ENCODE measurements at places on chromosomes 3 and 15. TPM values are rescaled to one million over a fixed set of nuclear protein-coding genes. Genes with fewer than 3 reads are reported as not detected.

GRCh38 chr3:46293035-46293724 is 50.9 kb downstream of the CCR3 start:
- no peak for DNase-seq

Gene ALG1L2
- not detected for polyA plus RNA-seq

Gene ATR
- 13.2 TPM for polyA plus RNA-seq

Gene PLXNA1
- polyA plus RNA-seq: 48.7 TPM

GRCh38 chr3:69212411-69213160 is 90.2 kb upstream of the LMOD3 start:
- no peak for DNase-seq

Gene DAZL
- polyA plus RNA-seq: not detected

Gene LMAN1L
- polyA plus RNA-seq: 0.02 TPM

Gene ROBO2
- polyA plus RNA-seq: not detected

GRCh38 chr15:99279290-99279689 is 28.0 kb downstream of the LRRC28 start:
- no peak for DNase-seq

GRCh38 chr15:96497951-96498350 is 167.5 kb downstream of the NR2F2 start:
- DNase-seq: no peak

DNA sequence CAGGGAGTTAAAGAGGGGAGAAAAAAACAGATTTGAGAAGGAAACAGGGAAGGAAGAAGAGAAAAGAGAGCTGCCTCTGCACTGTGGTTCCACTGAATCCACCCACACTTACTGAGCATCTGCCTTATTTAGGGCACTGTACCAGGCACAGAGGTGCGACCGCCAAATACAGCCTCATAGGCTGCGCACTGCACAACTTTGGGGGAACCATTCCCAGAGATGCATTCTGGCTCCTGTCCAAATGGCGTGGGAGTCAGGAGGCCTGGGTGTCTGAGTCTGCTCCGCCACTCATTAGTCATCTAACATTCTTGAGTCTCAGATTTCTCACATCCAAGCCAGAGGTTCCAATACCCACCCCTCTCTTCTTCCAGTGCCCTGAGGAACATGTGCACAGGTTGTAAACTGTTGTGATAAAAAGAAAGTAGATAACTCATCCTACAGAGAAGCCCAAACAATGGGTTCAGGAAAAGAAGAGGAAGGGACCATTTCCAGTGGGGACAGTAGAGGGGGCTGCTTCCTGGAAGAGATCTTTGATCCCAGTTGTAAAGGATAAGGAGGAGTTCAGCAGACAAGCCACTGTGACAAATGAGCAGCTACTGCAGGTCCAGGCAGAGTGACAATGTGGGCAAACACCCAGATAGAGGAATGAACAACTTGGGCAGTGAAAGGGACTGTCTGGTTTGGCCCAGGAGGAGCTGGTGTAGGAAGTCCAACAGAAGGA is 254.6 kb downstream of the UACA start:
- no peak for DNase-seq

DNA sequence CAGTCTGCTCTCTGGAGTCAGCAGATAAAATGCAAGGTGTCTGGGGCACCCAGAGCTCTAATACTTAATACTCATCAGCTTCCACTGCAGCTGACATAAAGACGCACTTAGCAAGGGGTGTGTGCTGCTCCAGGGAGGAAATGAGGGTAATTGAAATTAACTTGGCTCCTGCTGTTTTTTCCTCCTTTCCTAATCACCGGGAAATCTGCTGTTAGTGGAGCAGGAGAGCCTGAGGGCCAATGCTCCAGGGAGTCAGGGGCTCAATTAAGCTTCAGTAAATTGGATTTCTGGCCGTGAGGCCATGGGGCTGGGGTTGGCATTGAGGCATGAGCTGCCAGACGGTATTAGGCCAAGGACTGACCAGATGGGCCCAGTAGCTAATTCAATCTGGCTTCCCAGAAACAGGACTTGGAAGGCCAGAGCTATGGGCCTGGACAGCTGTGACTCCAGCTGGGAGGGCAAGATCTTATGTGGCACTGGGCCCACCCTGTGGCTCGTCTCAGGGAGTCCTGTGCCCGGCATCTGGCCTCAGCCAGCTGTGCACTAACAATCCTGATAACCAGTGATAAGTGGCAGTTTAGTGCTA is 30.7 kb upstream of the CHRNB4 start:
- DNase-seq: peak; percentile 88

GRCh38 chr3:142251951-142252350 is 26.6 kb upstream of the GK5 start:
- no peak for DNase-seq

DNA sequence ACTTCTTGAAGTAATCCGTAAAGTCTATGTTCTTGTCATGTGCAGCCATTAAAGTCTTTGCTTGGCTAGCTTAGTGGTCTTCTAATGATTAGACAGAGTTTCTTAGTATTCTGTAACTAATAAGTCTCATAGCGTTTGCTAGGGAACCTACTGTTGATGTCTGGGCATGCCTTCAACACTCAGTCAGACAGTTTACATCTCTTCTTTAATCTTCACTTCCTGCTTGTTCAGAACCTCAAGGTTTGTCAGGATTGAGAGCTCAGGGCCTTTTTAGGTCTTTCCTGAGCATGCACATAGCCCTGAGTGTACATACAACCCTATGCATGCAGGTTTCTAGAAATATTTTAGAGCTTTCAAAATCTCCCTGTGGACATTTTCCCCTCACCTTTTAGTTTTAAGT is 426.3 kb downstream of the AGBL1 start:
- no peak for DNase-seq

GRCh38 chr3:60448696-60449095 is 802.6 kb downstream of the FHIT start:
- no peak for DNase-seq

DNA sequence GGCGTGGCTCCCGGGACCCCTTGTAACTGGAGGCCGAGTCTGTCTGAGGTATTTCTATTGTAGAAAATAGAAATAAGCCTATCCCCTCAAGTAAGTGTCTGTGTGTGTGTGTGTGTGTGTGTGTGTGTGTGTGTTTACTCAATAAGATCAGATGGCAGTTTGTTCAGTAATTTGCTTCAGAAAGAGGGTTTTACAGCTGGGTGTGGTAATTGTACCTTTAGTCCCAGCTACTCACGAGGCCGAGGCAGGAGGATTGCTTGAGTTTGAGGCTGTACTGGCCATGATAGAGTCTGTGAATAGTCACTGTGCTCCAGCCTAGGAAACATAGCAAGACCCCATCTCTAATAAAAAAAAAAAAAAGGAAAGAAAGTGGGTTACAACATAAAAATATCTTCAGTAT is 8.7 kb downstream of the SPINT1 start:
- no peak for DNase-seq

DNA sequence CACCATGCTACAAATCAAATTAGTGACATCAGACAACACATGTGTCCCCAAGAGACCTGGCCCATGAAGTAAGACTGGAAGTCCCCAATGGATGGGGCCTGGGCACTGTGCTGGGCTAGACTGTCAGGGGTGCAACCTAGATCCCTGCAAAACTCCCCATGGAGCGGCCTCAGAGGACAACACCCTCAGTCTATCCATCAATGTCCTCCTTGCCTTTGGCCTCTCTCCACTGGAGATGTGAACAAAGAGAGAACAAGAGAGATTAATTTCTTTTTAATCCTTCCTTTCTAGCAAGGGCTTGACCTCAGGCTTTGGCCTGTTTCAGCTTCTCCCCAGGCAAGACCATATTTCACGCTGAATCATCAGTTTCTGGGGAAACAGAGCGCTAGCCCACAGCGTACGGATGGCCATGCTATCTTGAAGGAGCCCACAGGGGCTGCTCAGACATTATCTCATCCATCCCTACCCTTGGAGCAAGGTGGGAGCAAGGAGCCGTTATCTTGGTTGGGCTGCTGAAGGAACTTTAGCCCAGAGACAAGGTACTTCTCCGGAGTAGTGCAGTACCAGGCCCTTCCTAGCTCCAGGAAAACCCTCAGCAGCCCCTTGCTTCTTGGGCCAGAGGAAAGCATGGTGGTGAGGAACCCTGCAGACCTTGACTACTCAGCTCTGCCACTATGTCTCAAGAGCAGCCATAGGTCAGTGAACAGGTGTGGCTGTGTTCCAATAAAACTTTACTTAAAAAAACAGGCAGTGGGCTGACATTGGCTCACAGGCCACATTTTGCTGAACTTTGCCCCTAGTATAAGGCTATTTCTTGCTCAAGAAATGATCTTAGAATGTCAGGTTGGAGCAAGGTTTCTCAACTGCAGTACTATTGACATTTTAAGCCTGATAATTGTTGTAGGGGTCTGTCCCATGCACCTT is 72.7 kb upstream of the WNT5A start:
- no peak for DNase-seq

DNA sequence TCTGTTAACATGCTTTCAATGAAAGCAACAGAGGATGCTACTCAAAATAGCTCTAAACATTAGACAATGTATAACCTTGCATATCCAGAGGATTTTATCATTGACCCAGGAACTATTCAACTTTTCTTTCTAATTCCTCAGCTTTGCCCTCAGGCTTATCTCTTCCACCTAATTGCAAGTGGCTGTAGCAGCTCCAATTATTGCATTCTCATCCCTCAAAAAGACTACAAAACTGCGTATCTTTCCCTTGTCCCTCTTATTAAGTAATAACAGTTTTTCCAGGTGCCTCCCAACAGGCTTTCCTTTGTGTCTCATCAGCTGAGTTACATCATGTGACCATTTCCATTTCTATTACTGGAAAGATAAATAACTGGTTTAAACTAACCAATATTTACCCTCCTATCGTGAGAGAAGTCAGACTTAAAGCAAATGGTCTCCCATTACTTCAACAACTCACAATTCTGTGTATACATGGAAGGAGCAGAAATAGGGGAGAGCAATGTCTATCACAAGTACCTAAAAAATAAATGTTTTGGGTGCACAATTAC is 78.0 kb upstream of the MBNL1 start:
- no peak for DNase-seq

Gene CCRL2
- not detected for polyA plus RNA-seq

Gene FGF12
- 0.18 TPM for polyA plus RNA-seq

Gene RPL15
- 5,582 TPM for polyA plus RNA-seq

- no peak for DNase-seq
Measured at GRCh38 chr15:31308185-31308639, 18.4 kb upstream of the KLF13 start.

Gene TMEM266
- polyA plus RNA-seq: 0.07 TPM

- no peak for DNase-seq
Measured at GRCh38 chr15:64865998-64866520, 24.3 kb downstream of the PLEKHO2 start.

- DNase-seq: no peak
Measured at GRCh38 chr3:123344907-123345594, 103.8 kb downstream of the ADCY5 start.

Gene GALNT15
- polyA plus RNA-seq: 4.7 TPM

Gene CACNA1D
- 0.12 TPM for polyA plus RNA-seq

Gene GOLGA8T
- 0.06 TPM for polyA plus RNA-seq

GRCh38 chr3:146093896-146094295 is 67.1 kb downstream of the PLOD2 start:
- no peak for DNase-seq

GRCh38 chr3:97959872-97960271 is 12.4 kb downstream of the RIOX2 start:
- no peak for DNase-seq

Gene FBXW12
- polyA plus RNA-seq: 0.07 TPM

DNA sequence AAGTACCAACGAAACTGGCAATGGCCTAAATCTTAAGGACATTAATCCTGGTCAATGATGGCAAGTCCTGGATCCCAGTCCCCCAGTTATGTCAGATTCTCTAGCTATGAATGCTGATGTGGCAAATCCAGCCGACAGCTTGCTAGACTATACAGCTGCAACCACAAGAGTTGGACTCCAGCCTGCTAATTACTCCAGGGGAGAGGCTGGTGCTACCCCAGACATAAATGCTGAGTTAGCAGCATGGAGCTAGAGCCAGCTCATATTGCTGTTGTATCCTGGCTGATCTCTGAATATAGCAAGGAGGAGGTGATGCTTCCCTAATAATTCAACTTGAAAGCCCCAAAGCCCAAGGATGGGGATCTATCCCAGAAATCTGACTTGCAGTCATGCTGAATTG is 207.1 kb downstream of the LRRN1 start:
- no peak for DNase-seq

DNA sequence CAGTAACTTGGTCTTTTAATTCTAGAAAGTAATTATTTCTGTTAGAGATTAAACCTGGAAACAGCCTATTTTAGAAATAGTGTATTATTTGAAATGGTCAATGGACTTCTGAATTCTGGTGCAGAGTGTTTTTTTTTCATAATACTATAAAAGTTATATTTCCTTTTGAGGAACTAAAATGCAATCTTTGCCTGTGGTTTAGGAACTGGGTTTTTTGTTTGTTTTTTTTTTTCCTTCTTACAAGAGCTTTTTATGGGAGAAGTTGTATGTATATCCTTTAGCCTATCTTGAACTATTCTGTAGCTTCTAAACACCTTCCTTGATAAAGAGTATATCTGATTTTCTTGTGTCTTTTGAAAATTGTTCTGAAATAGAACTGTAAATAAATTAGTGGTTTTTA is 88.3 kb downstream of the ARIH1 start:
- no peak for DNase-seq

Gene FANCD2OS
- polyA plus RNA-seq: not detected

Gene FBXL22
- polyA plus RNA-seq: 0.10 TPM

DNA sequence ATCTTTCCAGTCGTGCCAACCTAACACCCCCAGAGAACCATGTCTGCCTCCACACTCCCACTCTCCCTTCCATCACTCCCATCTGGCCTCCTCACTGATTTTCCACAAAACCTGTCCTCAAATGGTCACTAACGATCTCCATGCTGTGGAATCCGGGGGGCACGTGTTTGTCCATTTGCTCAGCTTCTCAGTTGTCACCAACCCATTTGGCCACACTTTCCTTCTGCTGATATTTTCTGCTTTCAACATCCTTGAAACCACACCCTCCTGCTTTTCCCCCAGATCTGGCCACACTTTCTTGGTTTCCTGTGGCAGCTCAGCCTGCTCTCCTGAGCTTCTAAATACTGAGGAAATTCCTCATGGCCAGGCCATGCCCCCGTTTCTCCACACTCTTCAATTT is 257.2 kb upstream of the NSMCE3 start:
- DNase-seq: no peak

- DNase-seq: peak; percentile 77
Measured at GRCh38 chr3:52518723-52519444, 14.8 kb downstream of the NT5DC2 start.

- no peak for DNase-seq
Measured at GRCh38 chr3:190443257-190443656, 6.4 kb downstream of the TMEM207 start.

- no peak for DNase-seq
Measured at GRCh38 chr3:152496286-152496685, 227.6 kb downstream of the MBNL1 start.

Gene CHRD
- 0.57 TPM for polyA plus RNA-seq

- no peak for DNase-seq
Measured at GRCh38 chr3:38617137-38617536, 32.4 kb downstream of the SCN5A start.

GRCh38 chr3:159208050-159208449 is 406.2 kb downstream of the MFSD1 start:
- DNase-seq: no peak

Gene ASB14
- polyA plus RNA-seq: not detected

- no peak for DNase-seq
Measured at GRCh38 chr3:103388214-103388613, 953.4 kb downstream of the ZPLD1 start.

Gene INSYN1
- 3.6 TPM for polyA plus RNA-seq
